ENCODE measurements at places on chromosomes 1 and 21.

GRCh38 chr1:169322138-169322537 lies 45.5 kb downstream of the NME7 start:
- DNase-seq = no peak

DNA sequence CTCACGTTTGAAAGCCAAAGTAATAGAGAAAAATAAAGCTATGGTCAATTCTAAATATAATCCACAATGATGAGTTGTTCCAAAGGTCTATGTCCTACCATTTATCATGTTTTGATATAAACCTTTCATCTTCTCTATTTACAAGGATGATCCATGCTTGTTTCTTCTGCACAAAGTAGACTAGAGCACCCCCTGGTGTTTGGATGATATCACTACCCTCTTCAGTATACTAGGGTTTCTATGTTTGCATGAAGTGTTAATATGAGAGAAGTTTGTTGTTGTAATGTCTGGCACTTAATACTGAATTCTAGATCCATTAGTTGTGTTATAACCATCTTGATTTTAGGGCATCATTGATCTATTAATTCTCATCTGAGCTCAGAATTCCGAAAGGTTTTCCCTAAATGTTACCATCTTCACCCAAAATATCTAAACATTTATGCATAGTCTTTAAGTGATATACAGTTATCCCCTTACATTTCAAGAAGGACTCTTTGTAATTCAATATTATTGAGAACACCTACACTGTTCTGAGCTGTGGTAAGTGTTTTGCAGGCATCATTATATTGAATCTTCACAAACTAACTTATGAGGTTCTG lies 21.1 kb downstream of the CLDN8 start:
- DNase-seq = no peak

GRCh38 chr1:204836856-204837255 lies 33.8 kb upstream of the NFASC start:
- DNase-seq = no peak

DNA sequence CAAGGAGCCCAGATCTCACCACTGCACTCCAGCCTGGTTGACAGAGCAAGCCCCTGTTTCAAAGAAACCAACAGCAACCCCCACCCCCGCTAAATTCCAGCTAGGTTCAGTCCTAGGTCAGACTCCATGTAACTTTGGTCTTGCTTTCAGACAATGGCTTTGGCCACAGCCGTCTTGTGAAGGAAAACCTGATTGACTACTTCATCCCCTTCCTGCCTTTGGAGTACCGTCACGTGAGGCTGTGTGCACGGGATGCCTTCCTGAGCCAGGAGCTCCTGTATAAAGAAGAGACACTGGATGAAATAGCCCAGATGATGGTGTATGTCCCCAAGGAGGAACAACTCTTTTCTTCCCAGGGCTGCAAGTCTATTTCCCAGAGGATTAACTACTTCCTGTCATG lies 12.9 kb downstream of the TOR3A start:
- peak; percentile 23 for DNase-seq

- DNase-seq = no peak
These were observed 143.2 kb upstream of the BACE2 start for GRCh38 chr21:41024746-41025254.

- DNase-seq = no peak
These were observed 7.2 kb upstream of the PTGER3 start for GRCh38 chr1:71054791-71055190.

DNA sequence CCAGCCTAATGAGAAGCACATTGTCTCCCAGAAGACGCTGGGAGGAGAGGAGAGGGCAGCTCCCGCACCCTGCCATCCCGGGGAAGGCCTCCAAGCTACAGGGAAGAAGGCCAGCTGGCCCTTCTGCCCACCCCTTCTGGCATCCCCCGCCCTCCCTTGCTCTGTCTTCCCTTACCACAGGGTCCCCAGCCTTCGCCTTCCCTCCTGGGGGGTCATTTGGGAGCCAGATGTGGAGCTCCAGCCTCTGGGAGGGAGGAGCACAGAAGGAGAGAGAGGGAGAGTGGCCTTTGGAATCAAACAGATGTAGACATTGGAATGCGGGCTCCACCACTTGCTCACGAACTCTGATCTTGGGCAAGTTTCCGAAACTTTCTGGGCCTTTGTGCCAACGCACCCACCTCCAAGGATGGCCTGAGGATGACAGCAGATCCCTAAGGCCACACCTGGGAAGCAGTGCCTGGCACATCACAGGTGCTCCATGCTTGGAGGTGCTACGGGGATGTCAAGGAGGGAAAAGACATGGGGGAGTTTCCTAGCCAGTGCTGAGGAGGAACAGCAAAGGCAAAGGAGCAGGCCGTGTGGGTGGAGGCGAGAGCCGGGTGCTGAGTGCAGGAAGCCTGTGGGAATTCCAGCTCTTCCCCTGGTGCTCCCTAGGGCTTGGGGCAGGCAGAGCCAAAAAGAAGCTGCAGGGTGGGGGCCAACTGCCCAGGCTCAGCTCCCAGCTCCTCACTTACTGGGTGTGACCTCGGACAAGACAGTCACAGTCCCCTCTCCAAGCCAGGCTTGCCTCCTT lies 23.1 kb upstream of the RSPO1 start:
- DNase-seq = no peak

DNA sequence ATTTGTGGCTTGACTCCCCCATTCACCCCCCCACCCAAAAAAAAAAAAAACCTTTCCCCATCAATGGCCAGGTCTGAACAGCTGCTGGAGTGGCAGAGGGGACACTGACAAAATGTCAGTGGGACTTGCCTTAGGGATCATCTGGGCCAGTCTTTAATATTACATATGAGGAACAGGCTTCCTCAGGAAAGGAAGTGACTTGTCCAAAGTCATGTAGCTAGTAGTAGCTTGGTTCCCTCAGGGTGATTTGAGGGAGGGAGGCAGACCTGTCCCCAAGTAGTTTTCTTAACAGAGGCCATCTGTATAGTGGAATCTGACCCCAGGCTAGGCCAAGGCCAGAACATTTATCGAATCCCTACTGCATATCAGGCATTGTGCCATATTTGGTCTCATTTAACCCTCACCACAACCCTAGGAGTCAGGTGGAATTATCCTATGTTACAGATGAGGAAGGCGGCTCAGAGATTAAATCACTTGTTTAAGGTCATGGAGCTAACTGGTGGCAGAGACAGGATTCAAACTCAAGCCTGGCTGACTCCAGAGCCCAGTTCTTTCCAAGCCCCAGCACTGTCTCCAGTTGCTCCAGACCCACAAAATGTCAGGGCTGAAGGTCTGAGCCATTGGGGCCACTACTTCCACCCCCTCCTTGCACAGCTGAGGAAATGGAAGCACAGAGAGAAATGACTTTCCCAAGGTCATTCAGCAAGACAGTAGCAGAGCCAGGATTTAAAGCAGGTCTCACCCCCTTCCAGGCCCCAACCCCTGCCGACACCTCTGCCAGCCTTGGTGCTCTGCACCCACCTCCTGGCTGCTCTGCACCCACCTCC lies 10.4 kb downstream of the ZBTB7B start:
- no peak for DNase-seq

DNA sequence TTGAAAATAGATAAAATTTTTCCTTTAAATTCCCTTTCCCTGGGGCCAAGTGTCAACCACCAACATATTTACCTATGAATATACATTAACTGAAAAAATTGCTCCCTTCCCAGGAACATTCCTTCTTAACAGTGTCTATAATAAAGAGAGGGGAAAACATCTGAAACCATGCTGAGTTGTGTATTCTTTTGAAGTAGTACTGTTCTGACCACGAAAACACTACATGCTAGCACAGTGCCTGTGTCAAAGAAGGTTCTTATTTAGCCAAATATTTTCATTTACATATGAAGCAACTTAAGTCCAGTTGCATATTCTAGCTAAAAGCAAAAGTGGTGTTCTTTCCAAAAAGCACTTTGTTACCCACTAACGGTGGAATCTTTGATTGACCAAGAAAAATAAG lies 311.2 kb downstream of the VAV3 start:
- no peak for DNase-seq

DNA sequence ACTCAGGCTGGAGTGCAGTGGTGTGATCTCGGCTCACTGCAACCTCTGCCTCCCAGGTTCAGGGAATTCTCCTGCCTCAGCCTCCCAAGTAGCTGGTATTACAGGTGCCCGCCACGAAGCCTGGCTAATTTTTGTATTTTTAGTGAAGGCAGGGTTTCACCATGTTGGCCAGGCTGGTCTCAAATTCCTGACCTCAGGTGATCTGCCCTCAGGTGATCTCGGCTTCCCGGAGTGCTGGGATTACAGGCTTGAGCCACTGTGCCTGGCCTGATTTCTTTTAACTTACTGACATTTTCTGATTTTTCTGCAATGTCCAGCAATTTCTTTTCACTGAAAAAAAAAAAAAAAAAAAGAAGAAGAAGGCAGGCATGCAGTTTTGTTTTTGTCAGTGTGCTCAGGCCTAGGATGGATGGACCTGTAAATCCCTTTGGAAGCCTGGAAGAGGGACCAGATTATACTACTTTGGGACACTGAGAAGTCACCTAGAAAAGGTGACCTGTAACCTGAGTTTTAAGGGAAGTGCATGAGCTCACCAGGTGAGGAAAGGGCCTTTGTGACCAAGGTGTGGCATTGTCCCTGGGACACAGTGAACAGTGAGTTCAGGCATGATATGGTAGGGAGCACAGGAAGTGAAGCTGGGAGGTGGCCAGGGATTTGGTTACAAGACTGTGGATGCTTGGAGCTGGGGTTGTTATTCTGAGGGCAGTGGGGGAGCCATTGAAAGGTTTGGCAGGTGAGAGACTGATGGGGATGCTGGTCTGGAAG lies 2.7 kb upstream of the TMEM61 start:
- DNase-seq = no peak
